Activated CD4-positive, alpha-beta memory T cell treated with anti-CD3 and anti-CD28 coated beads for 36 hours (primary cell): ENCODE measurements at places on chromosomes 3 and 15. TPM values are rescaled to one million over a fixed set of nuclear protein-coding genes. Genes with fewer than 3 reads are reported as not detected.
A peak's percentile ranks its signal among the peaks of the same experiment; 100 is the strongest.

The PXYLP1 gene
- total RNA-seq, result 11.6 TPM

DNA sequence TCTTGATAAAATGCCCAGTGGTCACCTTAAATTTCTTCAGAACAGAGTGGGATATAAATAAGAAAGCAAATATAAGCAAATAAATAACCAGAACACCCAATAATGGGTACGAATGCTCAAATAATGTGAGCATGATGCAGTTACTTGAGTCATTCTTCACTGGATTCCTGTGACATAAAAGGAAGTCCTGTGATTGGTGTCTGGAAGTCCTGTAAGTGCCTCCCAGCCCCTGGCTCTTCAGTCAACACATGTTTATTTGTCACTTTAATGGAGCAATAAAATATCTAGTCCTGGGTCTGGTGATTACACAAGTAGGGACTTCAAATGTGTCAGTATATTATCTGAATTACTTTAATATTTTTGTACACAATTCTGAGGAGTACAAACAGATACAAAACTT lies 30.4 kb downstream of the TMEM212 start:
- H3K36me3 ChIP-seq, result no peaks in the 10 kb centered on the region
- DNase-seq, result no peak
- H3K4me1 ChIP-seq, result peaks cover 9% of the 10 kb centered on the region
- peaks cover 11% of the 10 kb centered on the region for H3K27me3 ChIP-seq
- H3K4me3 ChIP-seq, result no peak overlapping the region

DNA sequence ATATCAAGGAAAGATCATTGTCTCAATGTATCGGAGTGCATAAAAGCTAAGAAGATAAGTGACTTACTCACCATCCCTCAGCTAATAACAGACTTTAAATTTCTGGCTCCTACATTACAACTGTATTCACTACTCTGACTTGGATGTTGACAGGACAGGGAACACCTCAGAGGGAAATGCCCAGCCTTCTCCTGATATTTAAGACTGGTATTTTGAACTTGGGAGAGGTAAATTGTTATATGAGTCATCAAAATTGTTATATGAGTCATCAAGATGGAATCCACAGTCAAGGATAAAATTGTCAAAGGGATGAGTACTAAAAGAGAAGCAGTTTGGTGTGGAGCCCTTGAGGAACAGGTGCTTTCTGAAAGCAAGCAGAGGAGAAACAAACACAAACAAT lies 961.4 kb downstream of the VGLL3 start:
- no peaks in the 10 kb centered on the region for H3K27me3 ChIP-seq
- no peak overlapping the region for H3K4me3 ChIP-seq
- no peak for DNase-seq
- no peak overlapping the region for H3K27ac ChIP-seq

GRCh38 chr15:91380114-91380513 lies 280.1 kb downstream of the SV2B start:
- no peak overlapping the region for H3K27ac ChIP-seq
- H3K4me3 ChIP-seq, result no peak overlapping the region
- H3K4me1 ChIP-seq, result peaks cover 4% of the 10 kb centered on the region
- H3K36me3 ChIP-seq, result no peaks in the 10 kb centered on the region
- no peaks in the 10 kb centered on the region for H3K27me3 ChIP-seq

The ZBTB20 gene
- total RNA-seq, result 5.4 TPM

The MFAP1 gene
- total RNA-seq, result 38.0 TPM

The GABRR3 gene
- total RNA-seq, result not detected

The TP63 gene
- 0.52 TPM for total RNA-seq

DNA sequence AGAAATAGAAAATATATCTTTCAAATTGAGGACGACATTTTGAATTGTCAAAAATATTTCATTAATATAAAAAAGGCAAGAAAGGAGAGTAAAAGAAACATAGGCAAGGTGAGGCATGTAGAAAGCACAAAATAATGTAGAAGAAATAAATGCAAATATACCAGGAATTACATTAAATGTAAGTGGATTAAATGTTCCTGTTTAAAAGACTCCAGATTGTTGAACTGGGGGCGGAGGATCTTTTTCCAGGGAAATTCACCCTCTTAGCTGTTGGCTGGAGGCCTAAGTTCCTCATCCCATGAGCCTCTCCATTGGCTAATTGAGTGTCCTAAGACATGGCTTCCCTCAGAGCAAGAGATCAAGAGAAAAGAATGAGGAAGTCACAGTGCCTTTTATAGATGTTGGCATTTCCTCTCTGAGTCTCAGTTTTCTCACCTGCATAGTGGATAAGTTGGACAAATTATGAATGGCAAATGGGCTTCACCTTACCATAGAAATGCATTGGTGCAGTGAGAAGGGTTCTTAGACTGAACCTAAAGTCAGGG lies 147.4 kb upstream of the SMAD3 start:
- DNase-seq, result no peak
- no peak overlapping the region for H3K4me3 ChIP-seq
- H3K4me1 ChIP-seq, result peaks cover 2% of the 10 kb centered on the region
- peaks cover 5% of the 10 kb centered on the region for H3K27me3 ChIP-seq
- H3K36me3 ChIP-seq, result no peaks in the 10 kb centered on the region
- no peak overlapping the region for H3K27ac ChIP-seq

DNA sequence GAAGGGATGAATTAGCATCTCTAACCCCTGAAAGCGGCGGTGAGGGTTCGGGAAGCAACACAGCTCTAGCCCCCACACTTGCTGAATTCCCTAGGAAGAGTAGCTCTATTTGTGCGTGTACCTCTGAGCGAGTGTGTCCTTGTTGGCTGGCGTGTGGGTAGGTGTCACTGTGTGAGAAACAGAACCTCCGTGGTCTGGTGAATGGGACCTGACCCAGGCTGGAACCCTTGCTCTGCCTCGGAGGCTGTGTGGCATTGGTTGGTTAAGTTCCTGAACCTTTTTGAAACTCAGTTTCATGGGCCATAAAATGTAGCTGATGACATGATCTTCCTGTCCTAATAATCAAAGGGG lies 414 bp upstream of the TMEM115 start:
- peaks cover 39% of the 10 kb centered on the region for H3K4me1 ChIP-seq
- H3K27me3 ChIP-seq, result no peaks in the 10 kb centered on the region
- peak overlapping the region; percentile 95 for H3K4me3 ChIP-seq
- no peak for DNase-seq
- H3K36me3 ChIP-seq, result peaks cover 20% of the 10 kb centered on the region

GRCh38 chr3:67458408-67458807 lies 196.0 kb downstream of the SUCLG2 start:
- H3K4me3 ChIP-seq, result no peak overlapping the region
- H3K27me3 ChIP-seq, result no peaks in the 10 kb centered on the region
- no peak overlapping the region for H3K27ac ChIP-seq
- H3K36me3 ChIP-seq, result peaks cover 14% of the 10 kb centered on the region
- H3K4me1 ChIP-seq, result peaks cover 11% of the 10 kb centered on the region
- no peak for DNase-seq

DNA sequence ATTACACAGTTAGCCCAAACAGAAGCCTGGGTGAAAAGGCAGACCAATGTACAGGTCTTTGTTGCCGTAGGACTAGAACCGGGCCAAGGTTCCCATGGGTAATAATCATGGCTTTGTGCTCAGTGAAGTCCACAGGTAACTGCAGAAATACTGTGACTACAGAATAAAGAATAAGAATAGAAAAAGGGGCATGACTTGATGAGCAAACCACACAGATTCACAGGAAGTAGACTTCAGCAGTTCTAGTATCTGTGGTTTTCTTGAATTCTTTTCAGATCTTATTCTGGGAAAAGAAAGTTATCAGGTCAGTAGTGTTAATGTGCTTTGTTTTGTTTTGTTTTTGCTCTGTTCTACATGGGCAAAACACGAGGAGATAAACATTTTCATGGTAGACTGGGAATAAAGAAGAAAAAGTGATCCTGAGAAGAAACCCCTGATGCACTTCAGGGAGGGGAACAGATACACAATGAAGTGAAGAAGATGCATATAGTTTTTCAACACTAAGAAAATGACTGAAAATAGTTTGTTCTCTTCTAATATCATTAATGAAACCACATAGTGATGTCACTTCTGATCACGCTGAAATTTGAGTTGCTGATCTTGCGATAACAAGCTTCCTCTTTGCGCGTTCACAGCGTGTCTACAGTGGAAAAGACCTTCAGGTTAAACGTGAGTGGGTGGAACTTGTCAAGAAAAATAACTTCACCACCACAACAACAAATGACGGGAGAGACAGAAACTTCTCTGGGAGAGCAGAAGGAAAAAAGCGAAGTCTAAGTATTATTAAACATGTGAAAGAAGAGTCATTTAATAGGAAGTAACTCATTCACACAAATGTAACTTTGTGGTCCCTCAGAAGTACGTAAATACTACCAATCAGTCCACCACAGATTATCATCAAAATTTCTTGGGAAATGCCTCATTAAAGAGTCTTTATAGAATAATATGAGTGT lies 315.8 kb upstream of the SATB1 start:
- peak overlapping the region; percentile 92 for H3K27ac ChIP-seq
- H3K4me1 ChIP-seq, result peaks cover 92% of the 10 kb centered on the region
- H3K27me3 ChIP-seq, result no peaks in the 10 kb centered on the region

The HGD gene
- total RNA-seq, result 0.12 TPM
